Thoracic aorta (tissue), 2 donors: ENCODE measurements at places on chromosomes 4 and X.

DNA sequence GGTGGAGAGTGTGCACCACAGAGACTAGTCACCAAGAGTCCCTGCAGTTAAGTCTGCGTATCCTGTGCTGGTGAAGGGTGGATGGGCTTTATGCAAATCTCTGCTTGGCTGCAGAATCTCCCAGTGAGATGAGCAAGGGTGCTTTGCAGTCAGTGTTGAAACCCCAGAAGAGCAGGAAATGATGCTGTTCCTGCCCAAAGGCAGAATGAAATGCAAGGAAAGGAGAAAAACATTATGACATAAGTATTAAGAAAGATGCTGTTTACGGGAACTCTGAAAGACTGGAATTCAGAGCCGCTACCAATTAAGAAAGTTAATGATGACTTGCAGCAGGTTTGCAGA, 25.4 kb upstream of the ACSL1 start:
- no peak for DNase-seq

DNA sequence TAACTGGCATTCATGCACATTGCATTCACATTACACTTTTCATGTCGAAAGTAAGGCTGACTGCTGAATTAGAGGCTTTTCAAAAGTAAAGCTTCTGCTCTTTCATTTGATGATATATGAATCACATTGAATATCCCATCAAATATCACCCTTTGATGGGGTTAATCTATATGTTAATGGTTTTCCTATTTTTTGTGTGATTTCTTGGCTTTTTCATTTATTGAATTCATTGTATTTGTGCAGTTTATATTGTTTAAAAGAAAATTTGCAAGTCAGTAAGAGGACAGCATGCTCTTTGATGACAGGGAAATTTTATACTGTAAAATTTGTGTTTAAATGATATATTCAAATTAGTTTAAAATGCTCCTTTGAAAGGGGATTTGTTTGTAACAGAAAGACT, 344.1 kb downstream of the PCDH10 start:
- no peak for DNase-seq

DNA sequence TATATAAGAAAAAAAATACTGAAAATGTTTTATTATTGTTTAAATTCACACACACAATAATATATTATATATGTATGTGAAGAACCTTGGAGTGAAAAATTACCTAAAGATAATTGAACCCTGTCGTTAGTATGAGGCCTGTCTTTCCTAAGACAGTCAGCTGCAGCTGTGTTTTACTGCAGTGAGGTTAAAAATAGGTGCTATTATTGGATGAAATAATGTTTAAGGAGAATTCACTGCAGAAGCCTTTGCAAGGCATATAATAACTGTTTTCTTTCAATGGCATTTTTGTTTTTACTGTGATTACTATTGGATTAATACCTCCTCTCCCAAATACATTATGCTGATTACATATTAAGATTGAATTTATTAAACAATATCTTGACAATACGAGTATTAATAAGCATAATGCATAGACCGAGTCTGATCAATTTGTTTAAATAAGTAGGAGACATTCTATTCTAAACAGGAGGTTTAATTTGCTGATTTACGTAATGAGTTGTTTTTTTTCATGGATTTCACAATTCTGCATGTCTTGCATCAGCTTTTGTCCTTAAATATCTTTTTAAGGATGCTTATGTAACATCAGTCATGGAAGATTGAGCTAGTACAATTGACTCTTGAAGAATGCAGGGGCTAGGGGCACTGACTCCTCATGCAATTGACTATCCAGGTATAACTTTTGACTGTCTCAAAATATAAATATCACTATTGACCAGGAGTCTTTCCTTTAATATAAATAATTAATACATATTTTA, 1181.1 kb upstream of the PCDH7 start:
- no peak for DNase-seq

- DNase-seq: no peak
These were observed 139.9 kb downstream of the REPS2 start for GRCh38 chrX:17086317-17086716.

DNA sequence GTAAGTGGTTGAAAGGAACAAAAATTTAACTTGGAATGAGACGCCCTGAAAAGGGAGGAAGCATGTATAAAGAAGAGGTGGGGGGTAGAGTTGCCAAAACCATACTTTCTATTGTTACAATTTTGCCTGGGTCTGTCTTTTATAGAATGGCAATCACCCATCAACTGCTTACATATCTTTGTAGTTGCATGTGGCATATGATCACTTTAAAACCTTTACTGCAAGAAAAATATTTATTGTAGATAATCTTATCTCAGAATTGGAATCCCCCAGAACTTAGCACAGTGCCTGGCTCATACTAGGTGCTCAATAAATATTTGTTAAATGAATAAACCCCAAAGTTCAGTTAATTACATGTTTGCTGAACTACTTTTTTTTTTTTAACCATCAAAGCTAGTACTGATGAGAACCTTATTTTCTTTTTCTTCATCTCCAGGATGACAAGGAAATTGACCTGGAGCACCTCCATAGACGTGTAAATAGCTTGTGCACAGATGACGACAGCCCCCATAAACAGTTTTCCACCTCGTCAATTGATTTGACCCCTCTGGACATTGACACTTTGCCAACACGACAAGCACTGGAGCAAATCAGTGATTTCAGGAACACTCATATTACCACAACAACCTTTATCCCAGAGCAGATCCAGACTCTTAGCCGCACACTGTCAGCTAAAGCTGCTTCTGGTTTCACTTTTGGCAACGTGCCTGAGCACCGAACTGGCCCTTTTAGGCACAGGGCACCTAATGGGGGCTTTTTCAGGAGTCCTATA, 56.7 kb upstream of the ATOH1 start:
- DNase-seq: no peak

DNA sequence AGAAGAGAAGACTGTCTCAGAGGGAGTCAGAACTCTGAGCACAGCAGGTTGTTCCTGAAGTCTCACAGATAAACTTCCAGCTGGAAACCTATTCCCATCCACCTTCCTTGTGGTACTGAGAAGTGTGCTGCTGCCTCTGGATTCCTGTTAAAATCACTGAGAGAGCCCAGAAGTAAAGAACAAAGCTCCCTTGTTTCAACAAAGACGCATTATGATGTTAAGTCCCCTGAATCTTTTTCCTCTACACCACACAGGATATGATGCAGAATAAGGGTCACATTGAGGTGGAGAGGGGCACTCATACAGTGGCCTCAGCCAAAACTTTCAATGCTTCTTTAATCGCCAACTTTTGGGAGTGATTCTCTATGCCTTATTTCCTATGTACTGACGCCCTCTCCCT, 321.0 kb downstream of the OPHN1 start:
- no peak for DNase-seq

DNA sequence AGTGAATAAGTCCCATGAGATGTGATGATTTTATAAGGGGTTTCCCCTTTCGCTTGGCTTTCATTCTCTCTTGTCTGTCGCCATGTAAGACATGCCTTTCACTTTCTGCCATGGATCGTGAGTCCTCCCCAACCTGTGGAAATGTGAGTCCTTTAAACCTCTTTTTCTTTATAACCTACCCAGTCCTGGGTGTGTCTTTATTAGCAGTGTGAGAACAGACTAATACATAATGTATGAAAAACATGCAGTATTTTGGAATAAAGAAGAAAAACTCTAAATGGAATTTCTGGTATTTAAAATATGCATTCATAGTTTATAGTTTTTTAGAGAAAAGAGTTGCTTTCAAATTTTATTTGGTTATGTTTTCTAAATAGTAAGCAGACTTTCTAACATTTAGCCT, 360.7 kb downstream of the PCDH7 start:
- DNase-seq: no peak

- DNase-seq: no peak
These were observed 149.9 kb downstream of the FGF16 start for GRCh38 chrX:77597090-77597489.

DNA sequence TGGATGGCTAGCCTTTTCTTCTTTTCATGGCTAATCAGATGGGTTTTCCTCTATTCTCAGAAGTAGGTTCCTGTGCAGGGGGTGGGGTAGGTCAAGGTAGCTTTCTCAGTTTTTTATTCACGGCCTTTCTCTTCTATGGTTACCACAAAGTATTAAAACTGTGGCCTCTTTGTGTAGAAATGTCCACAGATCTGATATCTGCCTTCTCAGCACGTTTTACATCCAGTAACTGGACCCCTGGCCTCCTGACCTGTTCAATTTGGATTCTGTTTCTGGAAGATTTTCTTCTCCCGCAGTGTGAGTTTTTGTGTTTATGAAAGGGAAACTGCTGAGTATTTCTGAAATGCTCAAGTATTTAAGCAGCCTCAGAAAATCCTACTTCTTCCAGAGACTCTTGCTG, 688.5 kb downstream of the RAPGEF2 start:
- DNase-seq: no peak

GRCh38 chrX:12894074-12895030, 12.1 kb upstream of the TLR8 start:
- DNase-seq: no peak

GRCh38 chrX:7115557-7115956, 32.0 kb upstream of the STS start:
- DNase-seq: no peak

GRCh38 chr4:72893354-72894066, 176.0 kb downstream of the COX18 start:
- DNase-seq: no peak

DNA sequence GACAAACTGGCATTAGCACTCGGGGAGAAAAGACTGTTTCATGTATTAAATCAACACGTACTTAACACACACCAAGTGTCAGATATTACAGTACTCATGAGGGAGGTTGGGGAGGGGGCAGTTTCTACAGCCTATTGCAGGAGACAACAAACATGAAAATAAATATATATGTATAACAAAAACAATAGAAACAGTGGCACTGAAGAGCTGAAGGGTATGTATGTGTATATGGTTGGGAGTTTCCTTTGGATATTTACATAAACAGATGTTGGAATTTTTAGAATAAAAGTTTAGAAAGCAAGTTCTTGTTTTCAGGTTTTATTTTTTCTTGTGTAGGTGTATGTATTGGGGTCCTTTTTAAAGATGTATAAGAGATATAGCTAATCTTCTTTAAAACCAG, 133.5 kb downstream of the ELOVL6 start:
- DNase-seq: no peak

DNA sequence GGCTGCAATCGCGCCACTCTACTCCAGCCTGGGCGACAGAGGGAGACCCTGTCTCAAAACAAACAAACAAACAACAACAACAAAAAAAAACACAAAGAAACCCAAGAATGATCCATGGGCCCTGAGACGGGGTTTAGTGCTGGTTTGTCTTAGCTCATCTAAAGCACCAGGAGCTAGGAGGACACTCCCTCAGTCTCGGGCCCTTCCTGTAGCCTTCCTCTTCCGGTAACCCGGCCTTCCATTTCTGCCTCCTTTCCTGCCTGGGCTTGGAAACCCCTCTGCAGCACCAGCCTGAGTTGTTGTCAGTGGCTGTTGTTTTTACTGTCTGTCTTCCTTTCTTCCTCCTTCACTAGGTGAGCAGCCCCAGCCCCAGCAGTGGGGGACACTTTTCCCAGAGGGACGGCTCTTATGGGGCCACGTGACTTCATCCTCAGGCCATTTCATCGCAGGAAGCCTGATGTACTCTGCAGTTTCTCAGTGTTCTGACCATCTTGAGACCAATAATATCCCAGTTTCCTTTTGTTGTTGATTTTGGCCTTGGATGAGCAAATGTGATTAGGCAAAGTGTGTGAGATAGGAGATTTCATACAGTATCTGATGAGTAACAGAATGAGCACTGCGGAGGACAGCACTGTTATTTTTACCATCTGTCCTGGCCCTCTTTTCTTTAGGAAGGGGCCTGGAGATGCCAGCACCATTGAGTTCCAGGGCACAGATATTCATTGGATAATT, 90.1 kb downstream of the ANAPC4 start:
- DNase-seq: no peak

DNA sequence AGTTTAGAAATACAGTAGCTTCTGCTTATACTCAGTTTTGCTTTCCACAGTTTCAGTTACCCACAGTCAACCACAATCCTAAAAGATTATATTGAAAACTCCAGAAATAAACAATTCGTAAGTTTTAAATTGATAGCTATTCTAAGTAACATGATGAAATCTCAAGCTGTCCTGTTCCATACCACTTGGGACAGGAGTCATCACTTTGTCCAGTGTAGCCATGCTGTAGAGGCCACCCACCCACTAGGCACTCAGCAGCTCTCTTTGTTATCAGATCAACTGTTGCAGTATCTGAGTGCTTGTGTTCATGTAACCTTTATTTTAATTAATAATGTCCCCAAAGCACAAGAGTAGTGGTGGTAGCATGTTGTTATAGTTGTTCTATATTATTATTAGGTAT, 117.5 kb upstream of the IQCM start:
- DNase-seq: no peak

DNA sequence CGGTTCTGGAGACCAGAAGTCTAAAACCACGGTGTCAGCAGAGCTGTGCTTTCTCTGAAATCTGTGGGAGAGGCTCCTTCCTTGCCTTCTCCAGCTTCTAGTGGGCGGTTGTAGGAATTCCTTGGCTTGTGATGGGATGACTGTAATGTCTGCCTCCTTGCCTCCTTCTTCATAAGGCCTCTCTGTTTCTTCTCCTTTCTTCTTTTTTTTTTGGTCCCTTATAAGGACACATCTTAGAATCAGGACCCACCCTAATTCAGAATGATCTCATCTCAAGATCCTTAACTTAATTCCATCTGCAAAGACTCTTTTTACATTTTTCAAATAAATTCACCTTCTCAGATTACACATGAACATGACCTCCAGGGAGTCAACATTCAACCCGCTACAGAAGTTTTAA, 186.9 kb downstream of the STK32B start:
- no peak for DNase-seq

GRCh38 chrX:106963111-106963510, 36.9 kb downstream of the MORC4 start:
- DNase-seq: no peak

DNA sequence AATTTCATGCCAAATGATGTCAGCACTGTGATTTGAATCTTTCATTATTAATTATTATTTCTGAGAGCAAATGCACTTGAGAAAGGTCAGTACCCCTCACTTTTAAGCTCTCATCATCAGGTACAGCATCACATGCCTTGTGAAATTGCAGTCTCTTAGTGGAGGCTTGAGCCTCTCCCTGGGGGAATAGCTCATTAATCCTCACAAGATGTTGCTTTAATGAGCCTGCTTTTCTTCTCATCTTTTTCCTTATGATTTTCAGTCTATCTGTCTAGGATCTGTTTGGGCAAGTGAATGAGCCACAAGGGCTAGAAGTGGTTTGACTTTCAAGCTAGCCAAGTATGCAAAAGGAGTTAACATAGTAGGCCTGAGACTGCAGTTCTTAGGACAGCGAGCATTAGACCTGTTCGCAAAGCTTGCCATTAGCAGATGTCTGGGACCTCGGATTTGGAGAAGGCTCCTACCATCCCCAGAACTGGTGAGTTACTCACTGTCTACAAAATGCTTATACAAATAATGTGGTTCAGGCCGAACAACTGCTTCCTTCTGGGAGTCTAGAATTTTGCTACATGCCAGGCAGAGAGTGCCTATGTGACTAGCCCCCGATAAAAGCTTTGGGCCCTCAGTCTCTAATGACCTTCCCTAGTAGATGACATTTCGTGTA, 174.5 kb downstream of the IL15 start:
- no peak for DNase-seq

- peak; percentile 30 for DNase-seq
These were observed 150.4 kb downstream of the MGST2 start for GRCh38 chr4:139815778-139816601.

- no peak for DNase-seq
These were observed 472.5 kb downstream of the INPP4B start for GRCh38 chr4:142373610-142374009.

- DNase-seq: no peak
These were observed 181.7 kb downstream of the SLC39A8 start for GRCh38 chr4:102163404-102164140.

- DNase-seq: no peak
These were observed 6.8 kb upstream of the ABLIM2 start for GRCh38 chr4:8165374-8165896.
